ENCODE measurements at places on chromosomes 4 and X.

- DNase-seq: no peak
Measured at GRCh38 chr4:48241731-48242130, 27.9 kb downstream of the TEC start.

- DNase-seq: no peak
Measured at GRCh38 chr4:184899261-184900134, 73.7 kb upstream of the ACSL1 start.

DNA sequence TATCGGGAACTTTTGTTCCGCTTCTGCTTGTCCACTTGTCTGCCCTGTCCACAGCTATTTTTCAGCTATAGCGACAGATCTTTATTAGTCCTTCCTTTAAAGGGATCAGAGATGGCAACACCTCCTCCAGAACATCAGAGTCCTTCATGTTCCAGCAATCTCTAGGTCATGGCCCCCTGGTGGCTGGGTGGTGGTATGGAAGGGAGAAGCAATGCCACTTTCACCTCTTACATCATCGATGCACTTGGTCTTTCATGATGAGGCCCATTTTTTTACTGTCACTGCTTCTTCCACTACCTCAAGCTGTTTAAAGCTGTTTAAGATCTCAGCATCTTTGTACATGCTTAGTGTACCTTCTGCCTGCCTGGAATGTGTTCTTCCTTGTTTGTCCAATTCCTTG lies 106.7 kb downstream of the ARHGAP6 start:
- no peak for DNase-seq

GRCh38 chr4:135515295-135515694 lies 1313.7 kb upstream of the PABPC4L start:
- no peak for DNase-seq

- no peak for DNase-seq
Measured at GRCh38 chrX:118508635-118509034, 13.0 kb downstream of the DOCK11 start.

GRCh38 chrX:134963041-134963440 lies 27.8 kb upstream of the SMIM10 start:
- DNase-seq: no peak

- no peak for DNase-seq
Measured at GRCh38 chr4:55921093-55921492, 27.7 kb upstream of the CEP135 start.

DNA sequence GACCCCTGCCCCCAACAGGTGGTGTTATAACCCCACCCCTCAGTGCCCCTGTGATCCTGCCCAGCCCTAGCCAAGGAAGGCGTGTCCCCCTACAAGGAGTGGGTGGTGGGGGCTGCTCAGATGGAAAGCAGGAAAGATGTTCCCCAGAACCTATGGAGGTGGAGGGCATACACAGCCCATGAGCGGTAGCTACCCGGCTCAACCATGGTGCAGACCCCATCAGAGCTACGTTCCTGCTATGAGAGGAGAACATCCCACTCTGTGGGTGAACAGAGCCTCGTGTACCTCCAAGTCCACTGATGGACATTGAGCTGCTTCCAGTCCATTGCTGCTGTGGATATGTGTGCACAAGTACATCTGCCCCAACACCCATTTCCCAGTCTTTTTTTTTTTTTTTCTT lies 71.1 kb downstream of the SHOX start:
- no peak for DNase-seq

DNA sequence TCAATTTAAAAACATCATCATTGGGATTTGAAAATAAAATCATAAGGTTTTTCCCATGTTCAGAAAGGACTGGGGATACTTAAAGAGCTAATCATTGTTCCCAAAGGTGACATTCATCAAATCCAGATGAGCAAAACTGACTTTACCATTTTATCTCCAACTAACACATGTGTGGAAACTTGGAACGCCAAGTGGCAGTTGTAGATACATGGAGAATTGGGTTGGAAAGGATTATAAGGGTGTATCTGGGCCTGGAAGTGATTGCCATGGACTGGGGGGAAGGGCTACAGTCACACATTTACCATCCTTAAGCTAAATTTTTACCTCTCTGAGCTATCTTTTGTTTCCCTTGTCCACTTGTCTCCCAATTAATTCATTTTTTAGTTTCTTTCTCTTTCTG lies 203.4 kb downstream of the SLC39A8 start:
- no peak for DNase-seq

GRCh38 chr4:61648264-61648663 lies 448.1 kb downstream of the ADGRL3 start:
- DNase-seq: no peak

- DNase-seq: no peak
Measured at GRCh38 chr4:39786838-39787237, 88.9 kb downstream of the UBE2K start.

DNA sequence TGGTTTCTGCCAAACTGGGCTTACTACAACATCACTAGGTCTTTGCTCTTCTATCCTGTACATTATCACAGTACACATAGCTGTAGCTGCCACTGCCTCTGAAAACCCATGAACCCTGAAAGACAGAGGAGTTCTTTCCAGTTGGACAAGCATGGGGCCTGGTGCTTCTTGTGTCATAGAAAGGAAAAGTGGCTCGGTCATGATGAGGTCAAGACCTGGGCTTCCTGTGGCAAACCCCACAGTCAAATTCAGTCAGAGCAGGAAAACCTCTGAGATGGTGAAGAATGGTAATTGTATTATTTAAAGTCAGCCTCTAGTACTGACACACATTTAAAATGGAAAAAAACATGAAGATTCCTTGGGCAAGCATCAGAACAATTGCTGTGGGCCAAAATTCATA lies 133.3 kb upstream of the PRPS2 start:
- DNase-seq: no peak

GRCh38 chr4:46506876-46507275 lies 116.9 kb upstream of the GABRA2 start:
- no peak for DNase-seq

DNA sequence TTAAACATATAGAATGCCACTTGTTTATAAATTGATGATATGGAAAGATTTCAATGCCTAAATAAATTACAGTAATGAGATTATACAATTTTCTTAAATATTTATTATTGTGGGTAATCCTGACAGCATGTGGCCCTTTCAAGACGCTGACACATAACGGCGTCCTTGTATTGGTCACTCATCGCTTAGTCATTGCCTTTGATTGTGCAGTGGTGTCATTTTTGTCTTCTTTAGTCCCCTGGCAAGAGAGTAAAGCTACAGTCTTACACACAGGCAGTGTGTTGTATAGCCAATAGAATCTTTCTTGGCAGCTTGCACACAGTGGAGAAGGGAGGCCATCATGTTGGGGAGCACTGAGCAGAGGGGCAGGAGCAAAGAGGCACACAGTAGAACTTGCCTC lies 361.8 kb upstream of the GALNT7 start:
- no peak for DNase-seq

DNA sequence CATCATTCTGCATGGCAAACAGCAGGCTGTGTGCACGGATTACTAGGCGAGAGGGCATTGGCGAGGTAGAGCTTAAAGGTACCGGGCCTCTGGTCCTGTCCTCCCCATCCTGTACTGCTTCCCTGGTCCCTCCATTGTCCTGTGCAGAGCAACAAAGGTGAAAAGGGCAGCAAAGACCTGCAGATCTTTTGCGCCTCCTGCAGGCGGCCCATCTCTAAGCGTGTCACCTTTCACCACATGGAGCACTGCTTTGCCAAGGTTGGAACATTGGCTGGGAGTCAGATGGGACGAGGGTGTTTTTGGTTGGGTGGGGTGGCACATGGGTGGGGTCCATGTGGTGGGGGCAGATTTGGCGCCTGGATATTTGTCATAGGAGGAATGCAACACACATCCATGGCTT lies 64.7 kb upstream of the UXT start:
- no peak for DNase-seq

DNA sequence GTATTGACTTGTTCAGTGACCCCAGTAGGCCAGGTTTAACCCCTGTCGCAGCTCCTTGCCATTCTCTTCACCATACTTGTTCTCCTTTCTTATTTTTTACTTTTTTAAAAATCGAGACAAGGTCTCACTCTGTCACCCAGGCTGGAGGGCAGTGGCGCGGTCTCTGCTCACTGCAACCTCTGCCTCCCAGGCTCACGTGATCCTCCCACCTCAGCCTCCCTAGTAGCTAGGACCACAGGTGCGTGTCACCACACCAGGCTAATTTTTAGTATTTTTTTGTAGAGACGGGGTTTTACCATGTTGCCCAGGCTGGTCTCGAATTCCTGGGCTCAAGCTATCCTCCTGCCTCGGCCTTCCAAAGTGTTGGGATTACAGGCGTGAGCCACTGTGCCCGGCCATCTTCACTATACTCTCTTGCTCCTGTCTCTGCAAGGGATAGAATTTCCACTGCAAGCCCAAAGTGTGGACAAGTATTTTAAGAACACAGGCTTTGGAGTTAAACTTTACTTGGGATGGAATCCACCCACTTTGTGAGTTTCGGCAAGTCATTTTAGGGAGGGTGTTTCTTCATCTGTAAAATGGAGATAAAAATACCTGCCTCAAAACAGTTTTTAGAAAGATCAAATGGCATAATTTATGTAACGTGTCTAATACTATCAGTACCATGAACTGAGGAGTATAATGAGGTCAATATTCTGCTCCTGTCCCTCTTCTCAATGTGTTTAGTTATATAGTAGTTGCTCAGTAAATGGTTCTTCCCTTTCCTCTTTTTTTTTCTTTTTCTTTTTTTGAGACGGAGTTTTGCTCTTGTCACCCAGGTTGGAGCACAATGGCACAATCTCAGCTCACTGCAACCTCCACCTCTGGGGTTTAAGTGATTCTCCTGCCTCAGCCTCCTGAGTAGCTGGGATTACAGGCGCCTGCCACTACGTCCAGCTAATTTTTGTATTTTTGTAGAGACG lies 973 bp downstream of the YIPF6 start:
- DNase-seq: no peak

DNA sequence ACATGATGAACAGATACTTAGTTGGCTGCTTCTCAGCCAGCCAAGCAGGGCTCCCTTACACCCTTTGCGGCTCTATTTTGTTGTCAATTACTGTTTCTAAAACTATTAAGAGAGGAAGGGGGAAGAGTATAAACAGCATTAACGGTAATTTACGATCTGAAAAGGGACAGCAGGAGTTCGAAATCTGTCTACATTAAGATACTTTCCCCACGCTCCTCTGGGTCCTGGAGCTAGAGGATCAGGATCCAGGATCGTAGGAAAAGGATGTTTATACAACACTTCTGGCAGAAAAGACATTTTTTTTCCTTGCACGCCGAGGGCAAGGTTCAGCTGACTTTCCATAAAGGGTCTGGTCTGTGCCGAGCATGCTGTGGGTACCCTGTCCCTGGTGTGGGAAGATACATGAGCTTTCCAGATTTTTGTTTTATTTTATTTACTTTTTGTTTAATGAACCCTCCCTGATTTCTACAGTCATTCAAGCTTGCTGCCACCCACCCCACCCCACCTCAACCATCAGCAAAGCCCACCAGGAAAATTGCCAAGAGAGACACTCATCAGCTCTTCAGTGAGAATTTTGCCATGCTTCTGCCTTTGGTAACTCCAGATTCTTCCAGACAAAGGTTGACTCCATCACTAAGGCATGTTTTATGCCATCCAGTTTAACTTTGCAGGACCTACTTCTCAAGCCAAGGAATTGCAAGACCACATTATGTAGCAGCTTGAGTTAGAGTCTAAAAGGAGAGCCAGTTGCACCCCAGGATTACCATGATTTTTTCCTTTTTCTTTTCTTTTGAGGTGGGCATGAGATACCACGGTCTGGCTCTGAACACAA lies 188.1 kb downstream of the QDPR start:
- no peak for DNase-seq

DNA sequence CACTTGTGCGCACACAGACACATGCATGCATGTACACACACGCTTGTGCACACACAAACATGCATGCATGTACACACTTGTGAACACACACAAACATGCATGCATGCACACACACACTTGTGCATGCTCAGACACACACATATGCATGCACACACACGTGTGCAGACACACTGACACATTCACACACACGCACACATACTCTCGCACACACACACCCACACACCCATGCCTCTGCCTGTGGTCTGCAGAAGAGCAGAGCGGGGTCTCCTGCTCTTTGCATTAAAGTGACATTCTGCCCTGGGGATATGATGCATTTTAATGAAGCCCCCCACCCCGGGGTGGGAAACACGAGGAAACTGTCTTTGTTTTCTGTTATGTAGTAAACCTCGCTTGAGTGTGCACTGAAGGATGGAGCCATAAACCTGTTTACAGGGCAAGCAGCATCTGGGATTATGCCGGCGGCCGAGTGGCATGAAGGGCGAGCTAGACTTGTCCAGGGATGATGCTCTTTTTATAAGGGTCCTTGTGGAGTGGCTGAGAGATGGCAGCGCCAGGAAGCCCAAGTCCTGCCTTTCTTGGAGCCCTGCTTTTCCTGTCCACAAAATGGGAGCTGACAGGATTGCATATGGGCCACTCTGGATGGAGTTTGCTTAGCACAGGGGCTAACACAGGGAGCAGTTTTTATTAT lies 17.8 kb downstream of the PSAPL1 start:
- no peak for DNase-seq

- no peak for DNase-seq
Measured at GRCh38 chr4:108596344-108596743, 24.0 kb upstream of the RPL34 start.

GRCh38 chrX:118976599-118977340 lies 2.4 kb downstream of the LONRF3 start:
- no peak for DNase-seq

DNA sequence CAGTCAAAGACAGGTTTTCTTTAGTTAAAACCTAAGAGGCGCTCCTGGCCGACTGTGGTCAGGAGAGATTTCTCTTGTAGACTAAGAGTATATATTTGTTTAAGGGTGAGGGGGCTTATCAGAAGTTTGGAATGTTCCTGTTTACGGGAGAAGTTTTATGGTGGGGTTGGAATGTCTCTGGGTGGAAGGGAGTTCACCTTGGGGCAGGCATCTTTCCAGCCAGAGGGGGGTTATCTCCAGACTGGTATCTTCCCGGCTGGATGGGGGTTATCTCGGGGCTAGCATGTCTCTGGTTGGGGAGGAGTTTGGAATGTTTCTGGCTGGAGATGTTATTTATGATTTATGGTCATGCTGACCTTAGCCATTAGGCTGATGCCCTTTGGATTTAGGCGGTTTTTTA lies 116.0 kb downstream of the COX7B2 start:
- no peak for DNase-seq

DNA sequence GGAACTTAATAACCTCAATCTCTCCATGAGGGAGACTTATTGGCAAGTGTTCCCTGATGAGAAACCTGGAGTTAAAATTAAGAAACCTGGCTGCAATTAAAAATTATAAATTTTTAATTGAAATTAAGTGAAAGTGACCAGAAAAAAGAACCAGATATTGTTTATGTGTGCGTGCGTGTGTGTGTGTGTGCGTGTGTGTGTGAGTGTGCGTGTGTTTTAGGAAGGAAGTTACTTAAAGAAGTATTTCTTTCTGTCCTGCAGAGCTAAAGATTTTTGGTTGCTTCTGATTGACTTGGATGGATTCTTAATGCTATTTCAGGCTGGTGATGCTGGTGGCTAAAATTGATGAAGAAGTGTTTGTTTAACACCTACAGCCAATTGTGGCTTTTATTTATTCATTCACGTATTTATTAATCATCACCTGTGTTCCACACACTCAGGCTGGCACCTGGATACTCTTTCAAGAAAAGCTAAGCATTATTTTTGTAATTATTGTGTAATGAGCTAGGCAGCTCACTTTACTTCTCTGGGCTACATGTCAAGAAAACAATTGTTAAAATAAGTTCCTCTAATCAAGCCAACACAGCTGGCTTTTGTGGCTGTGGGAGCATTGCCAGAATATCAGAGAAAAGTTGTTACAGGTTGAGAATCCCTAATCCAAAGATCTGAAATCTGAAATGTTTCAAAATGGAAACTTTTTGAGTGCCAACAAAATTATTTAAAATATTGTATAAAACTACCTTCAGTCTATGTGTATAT lies 68.5 kb downstream of the CEP44 start:
- DNase-seq: no peak
